ENCODE measurements at places on chromosomes 16 and 17.

DNA sequence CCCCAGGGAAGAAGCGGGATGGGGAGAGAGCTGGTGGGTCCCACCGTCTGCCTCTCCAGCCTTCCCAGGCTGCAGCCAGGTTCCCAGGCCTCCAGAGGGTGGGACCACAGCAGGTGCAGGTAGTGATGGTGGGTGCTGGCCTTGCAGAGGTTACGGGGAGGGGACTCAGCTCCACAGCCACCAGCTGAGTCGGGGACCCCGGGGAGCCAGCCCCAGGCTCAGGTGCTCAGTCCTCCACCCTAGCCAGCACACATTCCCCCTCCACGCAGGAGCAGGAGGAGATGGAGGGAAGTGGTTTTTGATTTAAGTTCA, 5.0 kb downstream of the TP53I13 start:
- no peak for DNase-seq

- no peak for DNase-seq
Measured at GRCh38 chr17:57349541-57350247, 93.4 kb downstream of the MSI2 start.

GRCh38 chr16:85639529-85640253, 26.6 kb downstream of the GSE1 start:
- DNase-seq, result no peak

- no peak for DNase-seq
Measured at GRCh38 chr16:48580925-48581500, 29.0 kb downstream of the N4BP1 start.

DNA sequence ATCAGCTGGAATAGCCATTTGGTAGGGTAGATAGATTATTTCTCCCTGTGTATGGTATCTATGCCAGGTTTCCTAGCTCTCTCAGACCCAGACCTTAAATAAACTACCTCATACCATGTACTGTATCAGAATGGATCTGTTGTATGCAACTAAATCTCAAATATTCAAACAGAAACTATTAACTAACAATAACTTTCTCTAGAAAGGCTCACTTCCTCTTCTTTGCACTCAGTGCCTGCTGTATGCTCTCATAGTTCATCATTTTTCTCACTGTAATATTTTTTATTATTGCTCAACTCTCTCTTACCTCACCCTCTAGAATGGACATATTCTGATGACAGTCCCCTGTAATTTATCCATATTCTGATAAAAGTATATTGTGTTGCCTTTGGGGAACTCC, 182.4 kb downstream of the TOX3 start:
- DNase-seq, result no peak

- no peak for DNase-seq
Measured at GRCh38 chr17:43406676-43407645, 8.2 kb downstream of the ARL4D start.

DNA sequence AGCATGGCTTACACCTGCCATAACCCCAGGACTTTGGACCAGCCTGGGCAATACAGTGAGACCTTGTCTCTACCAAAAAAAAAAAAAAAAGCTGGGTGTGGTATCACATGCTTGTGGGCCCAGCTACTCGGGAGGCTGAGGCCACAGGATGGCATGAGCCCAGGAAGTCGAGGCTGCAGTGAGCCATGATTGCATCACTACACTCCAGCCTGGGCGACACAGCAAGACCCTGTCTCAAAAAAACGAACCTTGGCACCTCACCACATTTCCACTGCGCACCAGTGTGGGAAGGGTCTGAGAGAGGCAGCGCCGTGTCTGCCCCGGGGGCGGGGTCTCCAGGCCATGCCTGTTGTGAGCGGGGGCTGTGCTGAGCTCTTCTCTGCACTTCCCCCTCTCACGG, 6.3 kb downstream of the ACSF3 start:
- DNase-seq, result no peak

DNA sequence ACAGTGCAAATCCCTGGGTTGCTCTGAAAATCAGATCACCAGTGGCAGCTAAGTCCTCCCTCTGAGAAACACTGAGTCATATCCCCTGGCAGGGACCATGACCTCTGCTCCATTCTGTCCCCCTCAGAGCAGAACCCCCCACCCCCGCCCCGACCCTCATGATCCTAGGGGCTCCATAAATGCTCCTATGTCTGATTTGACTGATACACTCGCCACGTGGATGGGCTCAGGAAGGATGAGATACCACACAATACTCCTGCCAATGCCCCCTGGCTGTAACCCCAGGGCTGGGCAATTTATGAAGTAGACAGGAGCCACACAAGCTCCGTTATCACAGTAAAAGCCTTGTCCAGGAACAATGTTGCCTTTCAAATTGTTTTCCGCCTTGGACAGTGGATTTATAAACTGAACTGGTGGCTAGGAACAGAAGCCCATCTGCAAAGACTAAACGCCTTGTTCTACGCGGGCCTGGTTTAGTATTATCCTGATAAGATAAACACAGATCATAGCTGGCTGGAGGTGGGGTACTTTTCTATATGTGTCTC, 394.8 kb downstream of the SLC39A11 start:
- no peak for DNase-seq

- DNase-seq, result no peak
Measured at GRCh38 chr16:55083052-55083451, 152.4 kb downstream of the IRX5 start.

DNA sequence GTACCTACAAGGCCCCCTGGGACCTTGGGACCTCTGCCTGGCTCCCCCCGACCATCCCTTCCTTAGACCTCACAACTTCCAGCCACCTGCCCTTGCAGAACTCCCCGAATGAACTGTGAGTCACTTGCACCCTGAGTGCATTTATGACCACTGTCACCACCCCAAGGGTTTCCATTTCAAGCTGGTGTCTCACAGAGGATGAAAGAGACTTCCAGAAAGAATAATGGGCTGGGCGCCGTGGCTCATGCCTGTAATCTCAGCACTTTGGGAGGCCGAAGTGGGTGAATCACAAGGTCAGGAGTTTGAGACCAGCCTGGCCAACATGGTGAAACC, 124.5 kb upstream of the CIBAR2 start:
- no peak for DNase-seq

GRCh38 chr17:56171186-56171959, 18.1 kb downstream of the ANKFN1 start:
- DNase-seq, result no peak

DNA sequence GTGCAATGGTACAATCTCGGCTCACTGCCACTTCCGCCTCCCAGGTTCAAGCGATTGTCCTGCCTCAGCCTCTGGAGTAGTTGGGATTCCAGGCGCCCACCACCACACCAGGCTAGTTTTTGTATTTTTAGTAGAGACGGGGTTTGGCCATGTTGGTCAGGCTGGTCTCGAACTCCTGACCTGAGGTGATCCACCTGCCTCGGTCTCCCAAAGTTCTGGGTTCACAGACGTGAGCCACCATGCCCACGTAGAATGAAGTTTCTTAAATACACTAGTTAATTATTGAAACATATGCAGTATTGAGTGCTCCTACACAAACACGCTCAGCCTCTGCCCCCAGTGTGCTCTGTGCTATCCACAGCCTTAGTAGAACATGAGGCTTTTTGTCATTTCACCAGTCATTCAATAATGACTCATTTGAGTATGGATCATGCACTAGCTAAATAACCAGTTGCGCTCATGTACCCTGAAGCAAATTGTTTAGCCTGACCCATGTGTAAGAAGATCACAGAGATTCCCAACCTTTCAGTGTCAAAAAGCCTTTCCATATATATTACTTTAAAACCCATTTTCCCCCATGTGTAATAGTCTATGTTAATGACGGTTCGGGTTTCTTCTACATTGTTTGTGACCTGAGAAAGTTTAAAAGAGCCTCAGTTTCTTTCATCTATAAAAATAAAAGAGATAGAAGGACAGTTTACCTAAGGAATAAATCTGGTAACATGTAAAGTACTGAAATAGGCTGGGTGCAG, 49.7 kb downstream of the TUBD1 start:
- peak; percentile 68 for DNase-seq

- DNase-seq, result no peak
Measured at GRCh38 chr17:77365584-77366186, 224.9 kb downstream of the SEC14L1 start.

GRCh38 chr16:64534180-64534780, 587.6 kb downstream of the CDH11 start:
- DNase-seq, result no peak

GRCh38 chr16:27506771-27507170, 42.9 kb downstream of the GTF3C1 start:
- DNase-seq, result no peak

Measured in stimulated activated CD4-positive, alpha-beta T cell treated with anti-CD3 and anti-CD28 coated beads, Interleukin-2, amount 100 ng/mL, for 48 hours (primary cell).